Endothelial cell (in vitro differentiated cells): ENCODE measurements at places on chromosomes 2 and 18. TPM values are rescaled to one million over a fixed set of nuclear protein-coding genes. Genes with fewer than 3 reads are reported as not detected.
A peak's percentile ranks its signal among the peaks of the same experiment; 100 is the strongest.

DNA sequence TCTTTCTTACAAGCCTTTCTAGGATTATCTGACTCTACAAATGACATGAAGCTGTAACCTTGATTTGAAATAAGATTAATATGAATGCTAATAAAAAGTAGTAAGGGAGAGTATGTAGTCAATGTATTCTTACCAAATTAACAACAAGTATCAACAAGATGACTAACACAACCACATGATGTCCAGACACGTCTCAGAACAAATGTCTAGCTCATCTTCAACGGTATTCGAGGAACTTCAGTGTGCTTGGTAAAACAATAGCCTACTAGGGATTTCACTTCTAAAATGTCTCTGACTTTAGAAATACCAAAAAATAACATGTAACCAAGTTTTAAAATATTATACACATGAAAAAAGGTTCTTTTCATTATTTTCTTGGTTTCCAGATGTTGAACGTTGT is 3.4 kb downstream of the HDLBP start:
- no peak for DNase-seq

- no peak for DNase-seq
Observed at GRCh38 chr2:48227617-48228344, 302.2 kb upstream of the STON1 start.

GRCh38 chr2:37318401-37318800 is 6.2 kb downstream of the PRKD3 start:
- DNase-seq: no peak

DNA sequence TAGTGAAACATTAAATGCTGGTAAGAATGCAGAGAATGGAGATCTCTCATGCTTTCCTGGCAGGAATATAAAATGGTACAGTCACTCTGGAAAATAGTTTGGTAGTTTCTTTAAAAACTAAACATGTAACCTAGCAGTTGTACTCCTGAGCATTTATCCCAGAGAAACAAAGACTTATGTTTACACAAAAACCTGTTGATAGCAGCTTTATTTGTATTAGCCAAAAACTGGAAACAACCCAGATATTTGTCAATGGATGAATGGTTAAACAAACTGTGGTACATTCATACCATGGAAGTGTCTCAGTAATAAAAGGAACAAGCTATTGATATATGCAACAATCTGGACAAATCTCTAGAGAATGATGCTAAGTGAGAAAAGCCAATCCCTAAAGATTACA is 81.7 kb upstream of the CTAGE1 start:
- no peak for DNase-seq

DNA sequence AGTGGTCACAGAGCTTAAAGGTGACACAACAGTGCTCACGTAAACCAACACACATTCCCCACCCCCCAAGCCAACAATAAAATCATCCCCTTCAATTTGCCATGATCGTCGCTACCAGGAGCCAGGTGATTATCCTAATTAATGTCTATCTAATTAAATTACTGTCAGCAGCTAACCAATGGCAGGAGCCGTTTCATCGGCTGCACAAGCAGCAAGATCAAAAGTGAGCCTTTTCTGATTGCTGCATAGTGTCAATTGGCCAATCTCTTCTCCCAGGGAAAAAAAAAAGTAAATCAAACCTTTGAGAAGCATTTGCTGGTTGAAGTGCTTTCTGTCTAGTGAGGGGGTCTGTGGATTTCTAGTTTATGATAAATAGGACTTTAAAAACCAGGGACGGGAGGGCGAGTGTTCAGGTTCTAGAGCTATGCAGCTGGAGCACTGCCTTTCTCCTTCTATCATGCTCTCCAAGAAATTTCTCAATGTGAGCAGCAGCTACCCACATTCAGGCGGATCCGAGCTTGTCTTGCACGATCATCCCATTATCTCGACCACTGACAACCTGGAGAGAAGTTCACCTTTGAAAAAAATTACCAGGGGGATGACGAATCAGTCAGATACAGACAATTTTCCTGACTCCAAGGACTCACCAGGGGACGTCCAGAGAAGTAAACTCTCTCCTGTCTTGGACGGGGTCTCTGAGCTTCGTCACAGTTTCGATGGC is at the start of gene TBR1:
Gene TBR1 (plus strand): TSS at position 311 of the 721 bp plus-strand sequence. CDS start 114 bp downstream, at position 425.
- no peak for DNase-seq

- no peak for DNase-seq
Observed at GRCh38 chr2:238027591-238028415, 33.0 kb upstream of the SCLY start.

- peak; percentile 8 for DNase-seq
Observed at GRCh38 chr2:98479959-98480524, 35.4 kb downstream of the INPP4A start.

GRCh38 chr18:31606265-31606664 is 14.6 kb downstream of the TTR start:
- no peak for DNase-seq

DNA sequence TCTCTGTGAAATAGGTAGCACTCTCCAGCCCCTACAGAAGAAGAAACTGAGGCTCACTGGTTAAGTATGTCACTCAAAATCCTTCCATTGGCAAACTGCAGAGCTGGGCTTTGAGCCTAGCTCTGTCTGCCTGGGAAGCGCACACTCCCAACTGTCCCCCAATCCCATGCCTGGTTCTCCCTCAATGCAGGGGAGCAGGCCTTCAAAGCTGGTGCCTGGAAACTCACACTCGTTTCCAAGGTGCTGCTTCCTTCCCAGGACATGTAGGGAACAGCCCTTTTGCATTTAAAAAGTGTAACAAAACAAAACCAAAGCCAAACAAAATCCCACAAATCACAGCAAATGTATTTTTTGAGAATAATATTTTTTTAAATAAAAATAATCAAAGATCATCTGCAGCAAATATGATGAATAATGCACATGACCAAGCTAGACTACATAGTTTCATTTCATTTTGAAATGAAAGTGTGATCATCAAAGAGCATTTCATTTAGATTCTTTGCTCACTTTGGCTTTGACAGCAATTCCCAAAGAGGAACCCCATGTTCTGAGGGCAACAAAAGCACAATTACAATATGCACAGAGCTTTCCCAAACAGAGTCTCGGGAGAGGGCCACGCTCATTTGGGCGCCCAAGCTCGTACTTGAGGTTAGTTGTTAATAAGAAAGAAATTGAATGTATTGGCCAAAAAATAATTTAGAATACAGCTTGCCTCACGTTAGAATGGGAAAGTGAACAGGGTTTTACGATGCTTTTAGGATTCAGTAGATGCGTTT is 96.7 kb upstream of the ACKR3 start:
- DNase-seq: no peak

DNA sequence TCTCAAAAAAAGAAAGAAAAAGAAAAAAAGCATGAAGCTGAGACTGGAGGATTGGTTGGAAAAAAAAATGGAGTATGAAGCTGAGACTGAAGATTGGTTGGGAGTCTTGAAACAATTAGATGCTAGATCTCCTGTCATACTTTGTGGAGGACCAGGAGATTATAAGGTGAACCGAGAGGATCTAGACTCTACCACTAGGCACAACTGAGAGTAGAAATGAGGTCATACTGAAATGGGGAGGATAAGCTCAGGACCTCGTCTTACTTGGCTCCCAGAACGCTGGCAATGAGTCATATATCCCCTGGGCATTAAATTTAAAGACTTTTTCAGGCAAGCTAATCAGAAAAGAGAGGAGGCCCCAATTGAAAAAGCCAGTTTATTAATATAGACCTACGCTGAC is 3.3 kb upstream of the ORC2 start:
- DNase-seq: no peak

GRCh38 chr18:11861583-11862288 is 10.5 kb downstream of the CHMP1B start:
- DNase-seq: no peak

GRCh38 chr2:232816657-232817056 is 40.3 kb upstream of the KCNJ13 start:
- DNase-seq: peak; percentile 26

DNA sequence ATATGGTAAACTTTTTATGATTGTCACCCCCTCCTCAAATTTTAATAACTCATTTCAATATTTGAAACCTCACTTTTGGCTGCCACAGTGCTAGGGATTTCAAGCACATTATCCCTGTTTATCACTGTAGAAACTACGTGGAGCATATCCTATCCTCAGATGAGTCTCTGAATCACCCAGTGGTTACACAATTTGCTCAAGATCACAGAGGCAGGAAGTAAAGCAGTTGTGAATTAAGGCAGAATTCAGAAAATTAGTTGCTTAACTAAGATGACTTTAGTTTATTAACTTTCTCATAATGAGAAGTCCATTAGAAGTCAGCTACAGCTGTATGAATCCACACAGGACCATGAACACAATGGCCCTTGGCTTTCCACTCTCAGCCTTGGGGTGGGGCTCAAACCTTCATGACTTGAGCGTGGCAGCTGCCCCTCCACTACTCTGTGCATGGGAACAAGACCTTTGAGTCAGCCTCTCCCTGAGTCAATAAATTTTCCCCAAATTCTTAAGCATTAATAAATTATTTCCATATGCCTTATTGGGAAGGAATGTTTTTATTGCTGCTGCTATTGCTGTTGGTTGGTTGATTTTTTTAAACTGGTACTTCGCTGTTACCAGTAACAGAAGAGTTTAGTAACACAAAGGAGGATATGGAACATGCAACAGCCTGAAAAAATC is 369.0 kb downstream of the CBLN2 start:
- no peak for DNase-seq

GRCh38 chr18:50399582-50399981 is 24.7 kb downstream of the SKA1 start:
- DNase-seq: no peak

- DNase-seq: no peak
Observed at GRCh38 chr2:236345081-236345714, 81.0 kb upstream of the ASB18 start.

DNA sequence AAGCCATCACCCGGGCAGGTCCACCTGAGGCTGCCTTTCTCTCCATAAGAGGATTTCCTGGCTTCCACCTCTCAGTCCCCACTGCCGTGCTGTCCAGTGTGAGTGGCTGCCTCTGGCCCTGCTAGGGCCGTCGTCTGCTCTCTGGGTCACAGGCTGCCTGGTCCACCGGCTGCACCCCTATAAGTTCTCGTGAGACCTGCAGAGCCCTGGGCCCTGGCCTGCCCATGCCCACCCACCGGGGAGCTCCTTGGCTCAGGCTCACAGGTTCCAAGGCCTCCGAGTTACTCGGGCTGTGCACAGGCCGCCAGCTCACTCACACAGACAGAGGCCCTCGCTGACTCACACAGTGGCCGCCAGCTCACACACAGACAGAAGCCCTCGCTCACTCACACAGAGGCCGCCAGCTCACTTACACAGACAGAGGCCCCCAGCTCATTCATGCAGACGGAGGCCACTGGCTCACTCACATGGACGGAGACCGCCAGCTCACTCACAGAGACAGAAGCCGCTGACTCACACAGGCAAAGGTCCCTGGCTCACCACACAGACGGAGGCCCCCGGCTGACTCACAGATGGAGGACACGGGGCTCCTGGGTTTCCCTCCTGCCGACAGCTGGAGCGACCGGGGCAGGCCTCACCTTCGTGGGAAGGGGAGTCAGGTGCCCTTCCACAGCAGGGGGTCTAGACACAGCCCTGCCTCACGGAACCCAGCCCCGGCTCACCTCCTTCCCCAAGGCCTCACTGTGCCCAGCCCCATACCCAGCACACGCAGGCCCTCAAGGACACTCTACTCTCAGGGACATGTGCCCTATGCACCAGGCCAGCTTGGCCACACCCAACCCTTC is 334.1 kb upstream of the MYT1L start:
- no peak for DNase-seq

- DNase-seq: no peak
Observed at GRCh38 chr2:227177592-227178336, 13.3 kb downstream of the COL4A3 start.

- DNase-seq: no peak
Observed at GRCh38 chr2:176747928-176748327, 464.7 kb upstream of the HNRNPA3 start.

Gene OBSL1
- 53.4 TPM for total RNA-seq

Gene RAB17
- 1.5 TPM for total RNA-seq

Gene UGT1A9
- not detected for total RNA-seq

Gene KLHL29
- total RNA-seq: 17.5 TPM
